ENCODE measurements at places on chromosomes 13 and 19.

DNA sequence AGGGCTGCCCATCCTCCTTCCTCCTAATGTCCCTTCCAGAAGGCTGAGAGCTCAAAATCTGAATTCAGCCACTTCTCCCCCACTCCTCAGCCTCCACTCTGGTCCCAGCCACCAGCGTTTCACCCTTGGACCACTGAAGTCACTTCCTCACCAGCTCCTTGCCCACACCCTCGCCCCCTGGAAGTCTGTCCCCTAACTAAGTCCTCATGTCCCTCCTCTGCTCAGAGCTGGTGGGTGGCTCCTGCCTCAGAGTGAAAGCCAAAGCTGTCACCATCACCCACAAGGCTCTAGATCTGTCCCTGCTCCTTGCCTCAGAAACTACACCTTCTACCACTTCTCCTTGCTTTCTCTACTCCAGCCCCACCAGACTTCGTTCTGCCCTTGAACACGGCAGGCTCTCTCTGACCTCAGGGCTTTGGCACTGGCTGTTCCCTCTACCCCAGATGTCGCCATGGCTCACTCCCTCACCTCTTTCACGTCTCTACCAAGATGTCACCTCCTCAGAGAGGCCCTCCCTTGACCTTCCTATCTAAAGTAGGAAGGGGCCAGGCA lies 1.7 kb downstream of the ERCC1 start:
- no peak for DNase-seq

GRCh38 chr13:91153372-91153771 lies 194.1 kb upstream of the MIR17HG start:
- no peak for DNase-seq

GRCh38 chr13:75486146-75487062 lies 4.4 kb upstream of the TBC1D4 start:
- no peak for DNase-seq

GRCh38 chr13:30898678-30899241 lies 7.3 kb upstream of the MEDAG start:
- no peak for DNase-seq

DNA sequence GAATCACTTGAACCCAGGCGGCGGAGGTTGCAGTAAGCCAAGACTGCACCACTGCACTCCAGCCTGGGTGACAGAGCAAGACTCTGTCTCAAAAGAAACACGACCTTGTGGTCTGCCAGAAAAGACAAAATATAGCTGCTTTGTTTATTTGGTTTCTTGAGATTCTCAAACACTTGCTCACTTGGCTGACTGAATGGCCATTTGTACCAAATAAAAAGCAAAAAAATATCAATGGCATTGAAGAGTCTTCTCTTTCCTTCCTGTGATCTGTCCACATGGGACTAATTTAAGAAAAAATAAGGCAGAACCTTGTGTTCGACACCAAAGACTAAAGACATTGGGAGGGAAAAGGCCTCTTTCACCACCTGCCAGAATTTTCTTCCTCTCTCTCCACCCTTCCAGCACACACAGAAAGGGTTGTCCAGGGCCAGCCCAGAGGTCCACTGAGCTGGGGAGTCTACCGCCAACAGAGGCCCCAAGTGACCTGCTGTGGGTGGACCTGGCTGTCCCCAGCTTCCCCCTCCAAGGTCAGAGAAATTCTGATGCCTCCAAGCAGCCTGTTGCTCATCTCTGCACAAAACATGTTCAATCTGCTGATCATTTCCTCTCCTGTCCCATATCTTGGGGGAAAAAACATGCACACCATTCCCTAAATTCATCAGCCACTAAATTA lies 5.9 kb downstream of the BRME1 start:
- DNase-seq, result no peak

- DNase-seq, result no peak
Measured at GRCh38 chr13:49367640-49368422, 76.0 kb downstream of the CAB39L start.

DNA sequence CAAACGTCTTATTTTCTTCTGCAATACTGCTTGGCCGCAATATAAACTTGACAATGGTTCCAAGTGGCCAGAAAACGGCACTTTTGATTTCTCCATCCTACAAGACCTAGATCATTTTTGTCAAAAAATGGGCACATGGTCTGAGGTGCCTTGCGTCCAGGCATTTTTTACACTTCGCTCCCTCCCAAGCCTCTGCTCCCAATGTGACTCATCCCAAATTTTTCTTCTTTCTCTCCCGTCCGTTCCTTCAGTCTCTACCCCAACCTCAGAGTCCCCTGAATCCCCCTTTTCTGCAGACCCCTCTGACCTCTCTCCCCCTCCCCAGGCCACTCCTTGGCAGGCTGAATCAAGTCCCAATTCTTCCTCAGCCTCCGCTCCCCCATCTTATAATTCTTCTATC lies 14.3 kb upstream of the OR10H1 start:
- DNase-seq, result no peak

DNA sequence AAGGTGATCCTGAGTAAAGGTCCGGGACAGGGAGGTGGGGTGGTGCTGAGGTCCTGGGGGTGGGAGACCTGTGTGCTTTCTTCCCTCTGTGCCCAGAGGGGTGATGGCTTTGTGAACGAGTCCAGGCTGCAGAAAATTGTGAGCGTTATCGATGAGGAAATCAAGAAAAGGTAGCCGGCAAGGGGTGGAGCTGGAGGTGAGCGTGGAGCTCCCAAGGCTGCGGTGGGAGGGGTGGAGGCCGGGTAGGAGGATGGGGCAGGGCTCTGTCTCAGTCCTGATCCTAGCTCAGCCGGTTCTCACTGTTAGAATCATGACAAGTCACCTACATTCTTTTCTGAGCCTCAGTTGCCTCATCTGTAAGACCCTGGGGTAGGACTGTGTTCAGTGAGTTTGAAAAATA lies 4.0 kb downstream of the SELENOV start:
- DNase-seq, result no peak

DNA sequence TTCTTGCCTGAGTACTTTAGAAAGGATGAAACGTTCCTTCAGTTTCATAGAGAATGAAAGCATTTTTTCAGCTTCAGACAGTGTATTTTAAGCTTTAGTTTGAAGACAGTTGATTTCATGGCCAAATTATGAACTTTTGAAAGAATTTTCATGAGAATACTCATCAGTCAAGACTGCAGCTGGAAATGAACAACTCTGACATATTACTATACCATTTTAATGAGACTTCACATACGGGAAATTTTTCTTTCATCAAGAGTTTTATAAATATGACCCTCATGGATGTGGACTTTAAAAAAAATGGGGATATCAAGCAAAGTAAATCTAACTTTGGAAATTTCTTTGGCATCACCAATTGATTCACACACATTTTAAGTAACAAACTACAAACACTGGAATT lies 6.4 kb downstream of the LATS2 start:
- no peak for DNase-seq

GRCh38 chr13:92805766-92806165 lies 420.8 kb upstream of the GPC6 start:
- no peak for DNase-seq

DNA sequence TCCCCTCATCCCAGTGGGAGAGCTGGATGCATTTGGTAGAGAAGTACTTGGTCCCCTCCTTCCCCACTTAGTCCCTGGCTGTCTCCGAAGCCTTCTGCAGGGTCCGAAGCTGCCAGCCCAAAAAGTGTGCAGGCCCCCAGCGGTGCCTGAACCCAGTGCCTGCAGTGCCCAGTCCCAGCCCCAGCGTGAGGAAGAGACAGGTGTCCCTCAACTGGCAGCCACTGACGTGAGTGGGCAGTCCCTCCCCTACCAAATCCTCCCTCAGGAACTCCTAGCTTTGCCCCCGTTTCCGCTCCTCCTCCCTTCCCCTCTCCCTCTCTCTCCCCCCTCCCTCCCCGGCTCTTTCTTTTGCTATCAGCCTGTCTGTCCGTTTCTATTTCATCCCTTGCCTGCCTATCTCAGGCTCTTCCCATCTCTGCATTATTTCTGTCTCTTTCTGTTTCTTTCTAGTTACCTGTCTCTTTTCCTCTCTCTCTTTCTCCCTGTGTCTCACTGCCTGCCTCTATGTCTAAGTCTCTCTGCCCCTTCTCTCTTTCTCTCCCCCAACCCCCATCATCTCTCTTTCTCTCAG lies 1.8 kb upstream of the LTBP4 start:
- no peak for DNase-seq

- peak; percentile 81 for DNase-seq
Measured at GRCh38 chr19:11530432-11530831, 1.5 kb upstream of the ECSIT start.

- DNase-seq, result peak; percentile 73
Measured at GRCh38 chr13:25046985-25047511, 48.9 kb upstream of the PABPC3 start.

GRCh38 chr13:96762876-96763275 lies 231.4 kb downstream of the OXGR1 start:
- no peak for DNase-seq

- peak; percentile 29 for DNase-seq
Measured at GRCh38 chr19:5880604-5881078, 10.3 kb upstream of the FUT5 start.

DNA sequence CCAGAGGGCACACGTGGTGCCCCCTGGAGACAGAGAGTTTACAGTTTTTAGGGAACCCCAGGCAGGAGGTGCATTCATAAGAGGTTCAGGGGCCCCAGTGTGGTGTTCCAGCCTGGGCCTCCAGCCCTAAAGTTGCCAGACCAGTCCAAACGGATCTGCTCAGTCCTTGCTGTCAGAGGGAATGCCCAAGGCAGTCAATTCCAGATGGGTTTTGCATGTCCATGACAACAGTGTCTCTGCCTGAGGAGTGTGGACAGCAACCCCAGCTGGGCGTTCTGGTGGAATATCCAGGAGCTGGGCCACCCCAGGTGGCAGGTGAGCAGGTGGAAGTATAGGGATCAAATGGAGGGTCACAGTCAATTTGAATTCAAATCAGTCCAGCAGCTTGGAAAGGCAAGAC lies 25.3 kb downstream of the FBXO27 start:
- DNase-seq, result peak; percentile 23

DNA sequence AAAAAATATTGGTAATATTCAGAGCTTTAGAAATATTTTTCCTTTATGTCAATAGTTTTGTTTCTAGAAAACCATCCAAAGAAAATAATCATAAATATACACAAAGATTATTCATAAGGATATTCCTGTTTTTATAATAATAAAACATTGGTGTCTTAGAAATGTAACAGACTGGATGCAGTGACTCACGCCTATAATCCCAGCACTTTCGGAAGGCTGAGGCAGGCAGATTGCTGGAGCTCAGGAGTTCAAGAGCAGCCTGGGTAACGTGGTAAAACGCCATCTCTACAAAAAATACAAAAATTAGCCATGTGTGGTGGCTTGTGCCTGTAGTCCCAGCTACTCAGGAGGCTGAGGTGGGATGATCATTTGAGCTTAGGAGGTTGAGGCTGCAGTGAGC lies 106.8 kb downstream of the DHRS12 start:
- no peak for DNase-seq

GRCh38 chr13:99041337-99041736 lies 63.5 kb upstream of the DOCK9 start:
- DNase-seq, result no peak

DNA sequence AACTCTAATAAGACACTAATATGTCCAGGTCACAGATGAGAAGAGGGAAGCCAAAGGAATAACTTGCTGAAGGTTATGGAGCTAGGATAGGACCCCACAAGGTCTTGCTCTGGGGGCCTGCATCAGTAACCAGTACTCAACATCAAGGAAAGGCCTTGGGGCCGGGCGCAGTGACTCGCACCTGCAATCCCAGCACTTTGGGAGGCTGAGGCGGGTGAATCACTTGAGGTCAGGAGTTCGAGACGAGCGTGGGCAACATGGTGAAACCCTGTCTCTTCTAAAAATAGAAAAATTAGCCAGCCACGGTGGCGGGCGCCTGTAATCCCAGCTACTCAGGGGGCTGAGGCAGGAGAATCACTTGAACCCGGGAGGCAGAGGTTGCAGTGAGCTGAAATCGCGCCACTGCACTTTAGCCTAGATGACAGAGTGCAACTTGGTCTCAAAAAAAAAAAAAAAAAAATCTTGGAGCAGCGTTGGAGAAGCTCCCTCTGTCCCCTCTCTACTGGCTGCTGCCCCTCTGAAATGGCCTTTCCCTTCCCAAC lies 1.8 kb downstream of the LONP1 start:
- no peak for DNase-seq

- no peak for DNase-seq
Measured at GRCh38 chr19:43763473-43763939, 8.7 kb upstream of the SMG9 start.

DNA sequence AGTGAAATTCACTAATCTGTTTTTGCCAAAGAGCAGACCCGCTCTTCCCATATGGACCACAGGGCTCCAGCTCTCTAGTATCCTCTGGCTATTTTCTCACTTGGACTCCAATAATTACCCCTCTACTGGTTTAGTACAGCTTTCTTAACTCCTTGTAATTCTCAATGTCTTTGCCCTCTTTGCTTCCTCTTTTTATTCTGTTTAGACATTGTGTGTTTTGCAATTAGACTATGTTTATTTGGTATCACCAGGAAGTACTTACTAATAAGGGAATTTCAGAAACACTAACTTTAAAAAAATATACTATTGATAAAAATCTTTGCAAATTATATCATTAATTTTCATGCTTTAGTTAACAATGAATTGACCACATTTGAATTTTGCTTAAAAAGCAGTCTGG lies 111.6 kb upstream of the OBI1 start:
- no peak for DNase-seq

- peak; percentile 43 for DNase-seq
Measured at GRCh38 chr19:13883516-13884064, 6.7 kb downstream of the NANOS3 start.

GRCh38 chr13:109957875-109958274 lies 171.5 kb upstream of the IRS2 start:
- no peak for DNase-seq

GRCh38 chr19:44689290-44690130 lies 9.4 kb upstream of the CEACAM16 start:
- DNase-seq, result peak; percentile 94

DNA sequence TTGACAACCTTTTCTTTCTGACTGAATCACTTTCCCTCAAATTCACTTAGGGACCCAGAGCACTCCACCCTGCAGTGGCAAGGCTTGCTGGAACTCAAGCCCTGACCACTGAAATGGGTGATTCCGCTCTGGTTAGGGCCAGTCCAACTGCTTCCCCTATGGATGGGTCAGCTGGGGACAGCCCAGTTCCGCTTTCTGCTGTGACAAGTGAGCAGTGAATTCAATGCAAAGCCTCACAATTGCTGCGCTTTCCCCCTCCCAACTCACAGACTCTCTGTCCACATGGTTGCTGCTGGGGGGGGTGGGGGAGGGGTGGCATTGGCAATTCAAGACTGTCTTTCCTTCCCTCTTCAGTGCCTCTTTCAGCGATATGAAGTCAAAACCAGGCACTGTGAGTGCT lies 18.7 kb downstream of the CD70 start:
- DNase-seq, result no peak

DNA sequence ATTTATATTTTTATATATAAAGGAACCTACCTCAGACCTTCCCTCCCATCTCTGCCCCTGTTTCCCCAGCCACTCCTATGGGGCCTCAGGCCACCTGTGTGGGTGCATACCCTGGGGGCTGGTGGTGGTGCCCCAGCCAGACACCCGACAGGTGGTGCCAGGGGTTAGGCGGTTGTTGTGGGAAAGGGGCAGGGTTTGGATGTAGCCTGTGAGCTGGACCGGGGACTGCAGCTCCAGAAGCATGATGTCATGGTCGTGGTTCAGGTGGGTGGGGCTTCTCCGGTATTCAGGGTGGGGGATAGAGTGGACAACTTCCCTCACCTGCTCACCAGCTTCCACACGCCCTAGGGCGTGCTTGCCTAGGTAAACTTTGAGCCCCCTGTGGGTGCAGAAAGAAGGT lies 5.2 kb downstream of the KLK13 start:
- no peak for DNase-seq
